ENCODE measurements at places on chromosomes 6 and 20.

- DNase-seq: no peak
Measured at GRCh38 chr6:35223396-35223795, 9.6 kb downstream of the SCUBE3 start.

DNA sequence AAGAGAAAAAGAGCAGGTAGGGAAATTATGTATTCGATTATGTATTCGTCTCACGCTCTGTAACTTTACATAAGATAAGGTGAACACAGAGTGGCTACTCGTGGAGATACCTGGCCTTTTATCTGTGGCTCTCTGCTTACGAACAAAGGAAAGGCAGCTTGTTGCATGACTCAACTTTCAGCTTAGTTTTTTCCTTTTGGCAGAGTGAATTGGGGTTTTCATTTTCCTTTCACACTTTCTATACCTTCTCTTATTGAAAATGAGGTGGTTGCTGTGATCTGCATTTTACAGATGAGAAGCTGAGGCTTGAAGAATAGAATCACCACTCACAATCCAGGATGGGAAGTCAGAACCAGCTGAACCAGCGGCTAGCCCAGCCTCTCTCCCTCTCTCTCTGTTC lies 13.3 kb upstream of the KCNK15 start:
- DNase-seq: no peak

DNA sequence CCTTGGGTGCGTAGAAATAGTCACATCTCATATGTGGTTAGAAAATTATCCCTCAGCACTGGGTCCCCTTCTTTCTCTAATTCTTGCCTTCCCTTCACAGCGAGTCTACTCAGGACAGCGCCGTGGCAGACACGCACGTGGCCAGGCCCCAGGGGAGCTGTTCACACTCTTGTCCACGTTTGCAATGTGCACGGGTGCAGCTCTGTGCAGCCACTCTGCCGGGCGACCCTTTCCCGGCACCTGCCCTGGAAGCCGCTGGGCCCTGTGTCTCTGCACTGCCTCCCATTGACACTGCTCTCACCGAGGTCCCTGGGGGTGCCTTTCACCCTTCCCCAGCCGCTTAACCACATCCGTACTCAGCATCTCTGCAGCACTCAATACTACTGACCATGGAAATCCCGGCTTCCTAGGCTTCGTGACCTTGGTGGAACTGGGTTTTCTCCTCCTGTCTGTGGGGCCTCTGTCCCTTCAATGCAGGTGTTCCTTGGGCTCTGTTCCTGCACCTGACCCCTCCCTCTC lies 104.9 kb downstream of the DACT2 start:
- DNase-seq: no peak

- no peak for DNase-seq
Measured at GRCh38 chr6:21808045-21808470, 214.5 kb downstream of the SOX4 start.

DNA sequence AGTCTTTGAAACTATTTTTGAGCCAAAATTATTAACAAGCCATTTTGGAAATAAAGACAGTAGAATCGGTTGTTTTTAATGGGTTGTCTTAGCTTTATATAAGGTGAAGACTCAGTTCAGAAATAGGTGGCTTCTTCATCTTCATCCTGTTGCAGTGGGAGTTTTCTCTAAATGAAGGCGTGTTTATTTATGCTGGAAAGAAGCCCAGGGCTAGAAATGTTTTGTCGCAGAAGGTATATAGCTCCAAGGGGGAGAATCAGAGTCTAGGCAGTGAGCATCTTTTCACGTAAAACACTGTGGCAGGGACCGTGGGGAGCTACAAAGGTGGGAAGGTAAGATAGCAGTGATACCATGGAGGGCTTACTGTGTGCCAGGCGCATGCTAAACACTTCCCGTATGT lies 34.3 kb downstream of the FARS2 start:
- DNase-seq: no peak

- no peak for DNase-seq
Measured at GRCh38 chr6:14533446-14533845, 415.9 kb downstream of the CD83 start.

DNA sequence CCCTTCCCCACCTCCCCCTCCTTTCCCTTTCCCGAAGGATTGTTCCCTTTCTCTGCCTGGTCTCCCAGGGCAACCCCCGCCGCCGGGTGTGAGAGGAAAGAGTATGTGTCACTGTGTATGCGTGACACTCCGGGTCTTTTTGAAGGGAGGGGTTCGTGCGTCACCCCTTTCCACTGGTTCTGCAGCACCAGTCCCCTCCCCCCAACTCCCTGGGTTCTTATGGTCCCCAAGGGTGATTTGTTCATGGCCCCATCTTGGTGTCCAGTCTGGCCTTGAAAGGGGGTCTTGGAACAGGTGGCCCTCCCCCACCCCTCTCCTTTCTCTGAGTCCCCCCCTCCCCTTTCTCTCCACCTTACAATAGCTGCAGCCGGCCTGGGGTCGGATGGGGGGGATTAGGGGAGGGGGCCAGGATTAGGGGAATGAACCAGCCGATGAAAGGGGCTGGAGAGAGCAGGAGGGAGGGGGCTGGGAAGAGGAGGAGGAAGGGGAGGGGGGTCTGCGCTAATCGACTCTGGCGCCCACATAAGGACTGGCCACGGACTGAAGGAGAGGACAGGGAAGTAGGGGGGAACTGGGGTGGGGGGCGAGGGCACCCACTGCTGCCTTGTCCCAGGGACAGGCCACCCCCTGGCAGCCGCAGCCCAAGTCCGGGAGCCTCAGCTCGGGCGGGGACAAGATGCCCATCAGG lies 1.3 kb upstream of the RING1 start:
- no peak for DNase-seq

- no peak for DNase-seq
Measured at GRCh38 chr6:9116026-9116425, 680.7 kb upstream of the SLC35B3 start.

DNA sequence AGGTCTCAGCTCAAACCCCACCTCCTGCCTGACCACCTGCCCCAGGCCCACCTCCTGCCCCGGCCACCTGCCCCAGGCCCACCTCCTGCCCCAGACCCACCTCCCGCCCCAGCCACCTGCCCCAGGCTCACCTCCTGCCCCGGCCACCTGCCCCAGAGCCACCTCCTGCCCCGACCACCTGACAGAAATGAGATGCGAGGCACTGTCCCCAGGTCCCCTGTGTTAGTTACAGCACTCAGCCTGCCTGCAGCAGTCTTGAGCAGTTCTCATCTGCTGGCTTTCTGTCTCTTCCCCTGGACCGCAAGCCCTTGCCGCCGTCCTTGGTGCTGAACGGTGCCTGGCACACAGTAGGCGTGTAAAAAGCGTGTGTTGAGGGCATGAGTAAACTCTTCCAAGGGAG lies 79.5 kb downstream of the CDH4 start:
- DNase-seq: no peak

DNA sequence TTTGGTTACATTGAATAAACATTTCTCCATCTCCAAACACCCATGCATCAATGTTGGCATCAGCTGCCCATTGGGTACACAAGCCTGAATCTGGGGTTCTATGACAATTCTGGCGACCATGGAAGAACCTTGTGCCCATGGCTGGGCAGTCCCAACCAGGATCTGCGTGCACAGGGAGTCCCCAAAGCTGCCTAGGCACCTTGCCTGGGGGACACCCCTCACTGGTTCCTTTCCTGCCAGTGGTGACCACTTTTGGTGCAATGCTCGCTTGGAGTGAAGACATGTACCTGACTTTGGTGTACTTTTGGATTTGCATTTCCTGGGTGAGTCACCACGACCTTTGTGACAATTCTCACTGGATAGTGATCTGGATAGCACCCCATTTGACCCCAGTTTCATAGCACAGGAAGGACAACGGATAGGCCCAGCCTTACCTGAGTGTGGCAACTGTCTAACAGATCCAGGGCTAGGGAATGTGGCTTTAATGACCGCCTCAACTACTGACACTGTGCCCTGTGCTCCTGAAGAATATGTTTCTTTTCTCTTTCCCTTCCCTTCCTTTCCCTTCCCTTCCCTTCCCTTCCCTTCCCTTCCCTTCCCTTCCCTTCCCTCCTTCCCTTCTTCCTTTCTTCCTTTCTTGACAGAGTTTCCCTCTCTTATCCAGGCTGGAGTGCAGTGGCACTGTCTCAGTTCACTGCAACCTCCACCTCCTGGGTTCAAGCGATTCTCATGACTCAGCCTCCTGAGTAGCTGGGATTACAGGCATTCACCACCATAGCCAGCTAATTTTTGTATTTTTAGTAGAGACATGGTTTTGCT lies 7.1 kb downstream of the SPINT3 start:
- no peak for DNase-seq

DNA sequence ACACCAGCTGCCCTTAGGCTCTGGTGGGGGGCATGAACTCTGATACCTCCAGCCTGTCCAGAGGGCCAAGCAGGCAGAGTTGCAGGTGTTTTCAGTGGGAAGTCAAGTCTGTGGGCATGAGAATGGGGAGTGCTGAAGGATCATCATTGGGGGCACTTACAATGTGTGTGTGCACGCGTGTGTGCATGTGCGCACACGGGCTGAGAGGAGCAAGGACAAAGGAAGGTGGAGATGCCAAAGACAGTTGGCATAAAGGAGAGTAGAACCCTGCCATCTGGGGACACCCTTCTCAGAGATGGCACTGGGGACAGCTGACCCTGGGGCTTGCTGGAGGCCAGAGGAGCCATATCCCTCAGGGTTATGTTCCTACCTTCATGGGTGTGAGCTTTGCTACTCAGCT lies 408.4 kb upstream of the CHD6 start:
- DNase-seq: no peak

DNA sequence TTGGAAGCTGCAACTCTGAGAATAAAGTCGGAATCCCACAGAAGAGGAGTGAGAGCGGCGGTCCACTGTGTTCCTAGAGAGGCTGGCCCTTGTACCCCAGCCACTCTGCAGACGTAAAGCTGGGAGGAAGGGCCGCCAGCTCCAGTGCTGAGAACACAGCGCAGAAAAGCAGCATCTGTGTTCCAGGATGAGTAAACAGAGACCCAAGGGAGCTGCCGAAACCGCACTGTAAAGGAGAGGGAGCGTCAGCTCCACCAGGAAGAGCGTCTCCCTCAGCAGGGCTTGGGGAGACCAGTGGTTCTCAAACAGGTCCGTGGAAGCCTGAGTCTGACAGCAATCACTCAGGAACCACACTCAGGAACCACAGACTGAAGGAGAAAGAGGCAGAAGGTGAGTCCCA lies 134.0 kb downstream of the WDR27 start:
- no peak for DNase-seq

DNA sequence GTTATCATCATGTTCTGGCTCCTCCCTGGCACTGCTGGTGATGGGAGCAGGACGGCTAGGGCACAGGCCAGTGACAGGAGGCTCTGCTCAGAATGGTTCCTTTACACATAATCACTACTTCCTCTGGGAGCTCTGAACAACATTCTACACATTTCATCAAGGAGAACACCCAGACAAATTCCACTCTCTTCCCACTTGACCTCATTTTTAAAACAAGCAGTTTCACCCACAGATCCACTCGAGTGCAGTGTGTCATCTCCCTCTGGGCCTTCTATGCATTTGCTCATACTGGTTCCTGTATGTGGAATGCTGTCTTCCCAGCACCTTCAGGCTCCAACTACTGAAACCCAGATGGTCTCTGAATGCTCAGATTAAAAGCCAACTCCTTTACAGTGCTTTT lies 84.8 kb downstream of the ELOVL5 start:
- no peak for DNase-seq
